ENCODE measurements at places on chromosomes 5 and 9.

- no peak for DNase-seq
Observed at GRCh38 chr9:121491111-121491510, 8.5 kb downstream of the GGTA1 start.

GRCh38 chr5:179181988-179182387 lies 121.8 kb downstream of the ZNF354C start:
- no peak for DNase-seq

GRCh38 chr5:130545291-130545690 lies 619.8 kb downstream of the HINT1 start:
- no peak for DNase-seq

DNA sequence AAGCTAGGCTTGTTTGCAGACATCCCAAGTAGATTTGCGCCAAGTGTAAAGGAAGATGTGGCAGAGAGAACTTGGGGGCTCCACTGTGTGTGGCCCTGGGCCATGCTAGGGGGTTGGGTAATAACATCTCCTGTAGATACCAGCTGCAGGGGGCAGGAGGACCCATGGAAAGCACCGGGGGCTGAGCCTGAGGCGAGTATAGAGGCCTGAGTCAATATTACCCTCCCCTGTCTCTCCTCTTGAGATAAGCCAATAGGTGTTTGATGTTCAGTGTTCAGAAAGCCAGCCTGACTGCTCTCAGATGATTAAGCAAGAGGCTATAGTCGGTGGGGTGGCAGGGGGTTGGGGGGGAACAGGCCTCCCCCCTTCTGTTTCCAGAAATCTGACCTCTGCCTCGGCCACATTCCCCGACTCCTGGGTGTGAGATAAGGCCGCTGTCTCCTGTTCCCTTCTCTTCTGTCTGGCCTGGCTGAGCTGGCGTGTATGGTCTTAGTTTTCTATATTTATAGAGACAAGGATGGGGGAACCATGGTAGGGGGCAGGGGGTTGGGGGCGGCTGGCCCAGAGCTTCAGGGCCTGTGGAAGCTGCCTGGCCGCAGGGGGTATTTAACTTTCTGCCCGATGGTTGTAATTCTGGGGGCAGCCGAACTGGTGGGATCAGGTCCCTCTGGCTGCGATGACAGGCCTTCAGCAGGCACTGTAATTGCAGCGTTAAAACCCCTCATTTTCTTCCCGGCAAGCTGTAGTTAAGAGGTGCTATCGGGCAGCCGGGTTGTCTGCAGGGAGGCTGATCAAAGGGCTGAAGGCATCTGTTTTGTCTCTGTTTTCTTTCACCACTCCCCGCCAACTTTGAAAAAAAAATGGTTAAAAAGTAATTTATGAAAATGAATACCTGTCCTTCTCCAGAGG lies 292.0 kb downstream of the NSG2 start:
- DNase-seq: no peak

DNA sequence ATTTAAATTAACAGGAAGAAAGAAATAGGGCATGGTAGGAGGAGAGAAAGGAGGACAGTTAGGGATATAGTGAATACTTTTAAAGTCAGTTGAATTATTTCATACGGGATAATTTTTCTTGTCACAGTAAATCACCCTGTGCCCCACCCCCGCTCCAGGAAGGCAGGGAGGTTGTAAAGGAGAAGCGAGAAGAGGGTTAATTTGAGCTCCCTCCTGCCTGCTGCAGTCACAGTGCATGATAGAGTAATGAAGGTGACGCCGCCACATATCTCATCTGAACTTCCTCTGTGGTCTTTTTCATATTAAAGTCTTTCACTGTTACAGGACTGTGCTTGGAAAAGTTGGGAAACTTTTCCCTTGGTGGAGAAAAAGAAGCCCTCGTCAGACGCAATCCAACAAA lies 896 bp upstream of the PCSK5 start:
- no peak for DNase-seq
